Forelimb muscle (tissue), 1 donor: ENCODE measurements at places on chromosomes 12 and 14. TPM values are rescaled to one million over a fixed set of nuclear protein-coding genes. Genes with fewer than 3 reads are reported as not detected.

The SNRPF gene
- polyA plus RNA-seq, result 51.4 TPM

The OR6C76 gene
- polyA plus RNA-seq, result not detected

The USP44 gene
- polyA plus RNA-seq, result 1.00 TPM

- no peak for DNase-seq
Observed at GRCh38 chr14:51552275-51552674, 99.4 kb upstream of the FRMD6 start.

- no peak for DNase-seq
Observed at GRCh38 chr14:31897581-31898186, 179.4 kb upstream of the ARHGAP5 start.

- DNase-seq, result no peak
Observed at GRCh38 chr12:108711489-108712164, 19.7 kb downstream of the CORO1C start.

- no peak for DNase-seq
Observed at GRCh38 chr14:68263563-68264259, 444.1 kb downstream of the RAD51B start.

GRCh38 chr12:40946612-40947194 is 241.4 kb upstream of the PDZRN4 start:
- no peak for DNase-seq

DNA sequence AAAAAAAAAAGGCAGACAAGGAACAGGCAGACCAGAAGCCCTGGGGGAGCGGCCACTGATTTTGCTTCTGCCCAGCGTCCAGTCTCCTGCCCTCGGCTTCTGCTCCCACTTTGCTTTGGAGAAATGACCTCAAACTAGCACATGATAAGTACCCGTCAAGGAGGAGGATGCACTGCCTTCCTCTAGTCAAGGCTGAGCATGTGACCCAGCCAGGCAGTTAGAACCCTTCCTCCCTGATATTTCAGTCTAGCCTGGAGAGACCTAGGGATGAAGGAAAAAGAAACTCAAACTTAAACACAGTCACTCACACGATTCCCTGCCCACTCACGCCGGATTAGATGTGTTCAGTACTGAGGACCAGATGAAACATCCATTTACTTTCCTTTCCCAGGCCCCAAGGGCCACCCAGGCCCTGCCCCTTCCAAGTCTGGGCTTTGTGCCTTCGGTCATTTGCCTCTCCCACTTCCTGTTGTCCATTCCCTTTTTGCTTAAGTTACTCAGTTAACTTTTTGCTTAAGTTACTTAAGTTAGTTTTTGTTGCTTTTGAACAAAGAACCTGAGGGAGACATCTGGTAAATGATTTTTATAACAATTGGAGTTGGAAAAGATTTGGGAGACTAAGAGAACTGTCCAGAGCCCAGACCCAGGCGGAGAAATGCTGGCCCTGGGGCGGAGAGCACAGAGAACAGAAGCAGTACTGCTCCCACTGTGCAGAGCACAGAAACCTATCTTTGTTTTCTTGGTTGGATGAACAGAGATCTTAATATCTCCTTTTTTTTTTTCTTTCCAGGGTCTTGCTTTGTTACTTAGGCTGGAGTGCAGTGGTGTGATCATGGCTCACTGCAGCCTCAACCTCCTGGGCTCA is 23.0 kb upstream of the TTC7B start:
- DNase-seq, result peak; percentile 81

DNA sequence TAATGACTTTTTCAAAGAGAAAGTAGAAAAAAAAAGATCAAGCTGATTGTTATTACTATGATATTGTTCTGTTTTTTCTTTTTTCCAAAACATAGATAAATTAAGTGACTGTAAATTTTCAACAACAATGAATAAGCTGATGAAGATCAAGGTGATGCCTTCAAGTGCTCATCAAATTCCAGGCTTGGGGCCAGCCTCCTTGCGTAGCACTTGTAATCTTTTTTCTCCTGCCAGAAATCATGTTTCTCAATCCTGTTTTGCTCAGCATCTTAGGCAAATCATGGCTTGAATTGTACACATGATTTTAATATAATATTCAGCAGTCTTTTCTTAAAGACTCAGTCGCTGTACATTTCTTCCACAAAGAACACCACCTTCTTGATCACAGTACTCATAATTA is 333.2 kb downstream of the NPAS3 start:
- no peak for DNase-seq

- DNase-seq, result no peak
Observed at GRCh38 chr14:101947577-101947903, 16.8 kb upstream of the DYNC1H1 start.

DNA sequence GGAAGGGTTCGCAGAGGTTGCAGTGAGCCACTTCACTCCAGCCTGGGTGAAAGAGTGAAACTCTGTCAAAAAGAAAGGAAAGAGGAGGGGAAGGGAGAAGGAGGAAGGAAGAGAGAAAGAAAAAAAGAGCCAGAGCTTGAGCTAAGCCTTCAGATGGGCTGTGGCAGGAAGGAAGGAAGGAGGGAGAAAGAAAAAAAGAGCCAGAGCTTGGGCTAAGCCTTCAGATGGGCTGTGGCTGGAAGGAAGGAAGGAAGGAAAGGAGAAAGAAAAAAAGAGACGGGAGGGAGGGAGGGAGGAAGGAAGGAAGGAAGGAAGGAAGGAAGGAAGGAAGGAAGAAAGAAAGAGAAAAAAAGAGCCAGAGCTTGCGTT is 13.6 kb upstream of the ANKRD9 start:
- no peak for DNase-seq

DNA sequence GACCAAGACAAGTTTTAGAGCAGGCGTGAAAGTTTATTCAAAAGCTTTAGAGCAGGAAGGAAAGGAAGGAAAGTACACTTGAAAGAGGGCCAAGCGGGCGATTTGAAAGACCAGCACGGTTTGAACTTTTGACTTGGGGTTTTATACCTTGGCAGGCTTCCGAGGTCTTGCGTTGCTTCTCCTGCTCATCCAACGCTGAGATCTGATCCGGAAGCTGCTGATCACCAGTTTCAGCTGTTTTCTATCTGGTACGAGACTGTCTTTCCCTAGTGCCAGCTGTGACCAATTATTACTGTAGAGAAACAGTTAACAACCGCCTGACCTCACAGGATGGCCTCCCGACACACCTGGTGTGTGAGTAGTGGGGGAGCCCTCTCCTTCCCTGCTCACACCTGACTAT is 20.6 kb upstream of the SNRPF start:
- no peak for DNase-seq

DNA sequence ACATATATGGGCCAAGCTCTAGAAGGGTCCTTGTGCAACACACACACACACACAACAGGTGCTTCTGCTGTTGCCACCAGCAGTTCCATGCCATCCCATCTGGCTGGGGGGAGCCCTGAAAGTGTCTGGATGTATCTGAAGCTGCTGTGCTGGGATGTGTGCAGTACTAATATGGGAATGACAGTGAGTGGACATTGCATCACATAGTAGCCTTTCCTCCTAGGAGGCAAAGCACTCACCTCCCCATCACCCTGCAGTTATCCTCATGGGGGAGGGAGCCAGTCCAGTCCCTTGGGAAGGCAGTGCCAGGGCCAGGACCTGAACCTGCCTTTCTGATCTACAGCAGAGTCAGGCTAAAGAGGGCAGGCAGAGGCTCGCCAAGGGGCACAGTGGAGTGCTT is 208.9 kb downstream of the CACNA1C start:
- DNase-seq, result no peak

DNA sequence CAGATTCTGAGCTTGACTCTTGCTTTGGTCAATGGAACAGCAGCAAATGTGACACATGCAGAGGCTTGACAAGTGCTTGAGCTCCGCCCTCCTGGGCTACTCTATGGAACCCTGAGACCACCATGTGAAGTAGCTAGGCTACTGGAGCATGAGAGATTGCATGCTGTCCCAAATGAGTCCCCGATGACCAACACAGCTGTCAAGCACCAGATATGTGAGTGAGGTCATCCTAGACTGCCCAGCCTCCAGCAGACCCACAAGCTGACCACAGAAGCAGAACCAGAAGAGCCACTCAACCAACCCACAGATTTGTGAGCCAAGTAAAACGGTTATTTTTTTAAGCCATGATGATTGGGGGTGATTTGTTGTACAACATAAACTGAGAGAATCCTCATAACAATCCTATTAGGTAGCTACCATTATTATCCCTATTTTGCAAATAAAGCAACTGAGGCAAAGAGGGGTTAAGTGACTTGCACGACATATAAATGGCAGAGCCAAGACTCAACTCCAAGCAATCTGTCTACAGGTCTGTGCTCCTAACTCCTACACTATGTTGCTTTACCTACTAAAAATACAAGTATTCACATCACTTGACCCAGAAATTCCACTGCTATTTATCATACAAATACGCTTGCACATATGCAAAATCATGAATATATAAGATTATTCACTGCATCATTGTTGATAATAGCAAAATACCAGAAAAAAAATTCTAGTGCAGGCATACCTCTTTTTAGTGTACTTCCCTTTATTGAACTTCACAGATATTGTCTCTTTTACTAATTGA is 136.2 kb downstream of the NDUFA12 start:
- DNase-seq, result no peak

DNA sequence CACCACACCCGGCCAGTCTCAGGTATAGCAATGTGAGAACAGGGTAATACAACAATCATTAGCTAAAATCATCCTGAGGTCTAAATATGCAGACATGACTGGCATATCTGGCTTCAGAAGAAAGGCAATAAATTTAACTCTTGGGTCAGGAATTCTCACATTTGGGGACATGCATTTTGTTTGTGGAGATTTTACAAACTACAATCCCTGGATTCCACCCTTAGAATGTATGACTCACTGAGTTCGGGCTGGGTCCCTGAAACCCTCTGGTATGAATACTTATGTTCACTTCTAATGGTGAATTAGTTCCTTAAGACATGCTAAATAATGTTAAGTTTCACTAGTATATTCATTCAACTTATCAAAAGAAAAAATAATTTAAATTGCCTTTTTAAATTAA is 98.9 kb upstream of the HMGA2 start:
- DNase-seq, result no peak

GRCh38 chr12:63937378-63938316 is 93.1 kb downstream of the SRGAP1 start:
- no peak for DNase-seq

- DNase-seq, result no peak
Observed at GRCh38 chr12:71438670-71439361, 782 bp upstream of the LGR5 start.

DNA sequence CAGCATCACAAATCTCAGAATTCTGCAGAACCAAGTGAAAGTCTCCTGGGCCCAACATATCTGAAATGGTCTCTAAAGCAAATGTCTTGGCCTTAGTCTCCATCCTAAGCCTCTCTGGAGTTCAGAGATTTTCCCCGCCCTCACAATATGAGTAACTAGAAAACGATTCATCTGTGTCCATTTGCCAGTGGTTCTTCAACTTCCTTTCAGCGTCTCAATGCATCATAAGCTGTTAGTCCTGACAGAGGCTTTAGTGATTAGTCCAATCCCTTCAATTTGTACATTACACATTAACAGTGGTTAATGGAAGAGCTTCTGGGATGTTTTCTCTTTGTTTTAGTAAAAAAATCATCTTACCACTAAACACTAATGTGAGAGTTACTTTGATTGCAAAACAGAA is 17.4 kb downstream of the NPC2 start:
- DNase-seq, result no peak
